ENCODE measurements at places on chromosomes 1 and 21. TPM values are rescaled to one million over a fixed set of nuclear protein-coding genes. Genes with fewer than 3 reads are reported as not detected.
A peak's percentile ranks its signal among the peaks of the same experiment; 100 is the strongest.

DNA sequence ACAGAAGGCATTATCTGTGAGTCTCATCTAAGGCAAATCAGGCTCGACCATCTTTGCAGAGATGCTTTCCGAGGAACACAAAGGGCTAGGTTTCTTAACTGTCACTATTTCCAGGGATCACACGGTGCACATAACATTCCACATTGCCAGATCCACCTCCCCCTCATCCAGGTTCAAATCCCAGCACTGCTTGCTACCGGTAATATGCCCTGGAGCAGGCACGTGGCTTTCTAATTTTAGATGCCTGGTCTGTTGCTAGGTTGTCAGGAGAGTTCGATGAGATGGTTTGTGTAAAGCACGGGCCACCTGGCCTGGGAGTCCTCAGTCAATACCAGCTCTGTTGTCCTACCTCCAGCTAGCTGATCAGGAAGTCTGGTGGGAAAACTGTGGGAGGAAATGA is 598.6 kb downstream of the NPHP4 start:
- H3K4me1 ChIP-seq, result peaks cover 12% of the 10 kb centered on the region
- H3K27ac ChIP-seq, result no peak overlapping the region
- H3K27me3 ChIP-seq, result no peaks in the 10 kb centered on the region
- no peak overlapping the region for H3K4me3 ChIP-seq

DNA sequence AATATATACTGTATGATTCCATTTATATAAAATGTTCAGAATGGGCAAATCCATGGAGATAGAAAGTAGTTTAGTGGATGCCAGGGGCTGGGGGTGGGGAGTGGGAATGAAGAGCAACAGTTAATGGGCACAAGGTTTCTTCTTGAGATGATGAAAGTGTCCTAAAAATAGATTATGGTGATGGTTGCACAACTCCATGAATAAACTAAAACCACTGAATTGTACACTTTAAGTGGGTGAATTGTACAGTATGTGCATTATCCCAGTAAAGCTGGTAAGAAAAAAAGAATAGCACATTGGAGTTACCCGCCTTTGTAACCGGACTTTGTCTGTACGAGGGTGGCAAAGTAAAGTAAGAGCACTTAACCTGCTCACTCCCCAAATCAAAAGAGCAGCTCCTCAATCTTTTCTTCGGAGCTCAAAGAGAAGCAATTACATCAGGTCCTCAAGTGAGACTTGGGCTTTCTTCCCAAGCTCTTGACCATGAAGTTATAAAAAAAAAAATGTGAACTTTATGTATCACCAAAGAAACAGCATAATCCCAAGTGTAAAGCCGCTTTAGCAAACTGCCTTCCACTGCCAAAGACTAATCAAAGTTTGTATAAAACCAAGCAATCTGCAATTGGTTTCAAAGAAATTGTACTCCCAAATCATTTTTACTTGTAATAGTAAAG is 32.1 kb downstream of the ALDH9A1 start:
- DNase-seq, result no peak
- H3K4me1 ChIP-seq, result no peaks in the 10 kb centered on the region
- H3K27ac ChIP-seq, result no peak overlapping the region

- no peaks in the 10 kb centered on the region for H3K27me3 ChIP-seq
- DNase-seq, result no peak
- no peak overlapping the region for H3K27ac ChIP-seq
- H3K4me1 ChIP-seq, result peaks cover 27% of the 10 kb centered on the region
- no peak overlapping the region for H3K4me3 ChIP-seq
Measured at GRCh38 chr1:148383966-148384365, 99.1 kb downstream of the PPIAL4G start.

DNA sequence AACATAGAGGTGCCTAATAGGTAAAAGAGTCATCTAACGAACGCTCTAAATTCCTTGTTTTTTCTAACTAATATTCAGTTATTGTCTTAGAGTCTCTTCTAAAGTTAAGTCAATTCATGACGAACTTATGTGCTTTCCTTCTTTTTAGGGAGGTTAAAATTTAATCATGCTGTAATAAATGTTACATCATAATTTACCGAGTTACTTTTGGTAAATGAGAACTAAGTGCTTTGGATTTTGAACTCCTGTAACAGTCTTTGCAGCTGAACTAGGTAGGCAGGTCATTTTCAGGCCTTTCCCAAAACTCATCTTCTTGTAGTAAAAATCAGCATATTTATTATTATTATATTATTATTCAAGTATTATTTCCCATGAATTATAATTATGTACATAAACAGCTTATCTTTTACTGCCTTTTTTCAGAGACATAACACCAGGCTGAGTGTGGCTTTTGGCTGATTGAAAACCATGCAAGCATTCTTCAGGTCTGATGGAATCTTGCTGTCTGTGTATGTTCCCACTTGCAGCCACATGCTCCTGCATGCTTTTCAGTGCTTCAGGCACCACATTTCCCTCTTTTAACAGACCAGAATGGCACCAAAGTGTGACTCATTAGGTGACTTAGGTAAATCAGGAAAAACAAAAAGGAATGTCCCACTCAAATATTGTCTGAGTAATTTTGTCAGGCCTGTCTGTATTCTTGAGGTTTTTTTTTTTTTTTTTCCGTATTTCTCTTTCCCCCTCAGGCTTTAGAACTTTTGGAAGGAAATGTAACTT is 81.0 kb upstream of the CD55 start:
- H3K4me1 ChIP-seq, result peaks cover 5% of the 10 kb centered on the region
- no peak overlapping the region for H3K27ac ChIP-seq
- no peak overlapping the region for H3K4me3 ChIP-seq
- H3K36me3 ChIP-seq, result no peaks in the 10 kb centered on the region
- no peaks in the 10 kb centered on the region for H3K27me3 ChIP-seq
- no peak for DNase-seq

- no peaks in the 10 kb centered on the region for H3K27me3 ChIP-seq
- H3K4me1 ChIP-seq, result peaks cover 50% of the 10 kb centered on the region
- peaks cover 10% of the 10 kb centered on the region for H3K36me3 ChIP-seq
- H3K27ac ChIP-seq, result peak overlapping the region; percentile 99
Measured at GRCh38 chr21:34073749-34074282, 438 bp downstream of the MRPS6 start.

S100A3 gene
- total RNA-seq, result not detected

IRF6 gene
- 2.3 TPM for total RNA-seq

BCL2L15 gene
- 1.7 TPM for total RNA-seq

CD101 gene
- total RNA-seq, result 3.0 TPM

UCHL5 gene
- total RNA-seq, result 45.4 TPM
